ENCODE measurements at places on chromosomes 12 and 14.

- DNase-seq: no peak
Measured at GRCh38 chr14:79842270-79842669, 369.0 kb downstream of the DIO2 start.

- DNase-seq: no peak
Measured at GRCh38 chr14:102316338-102316742, 3.2 kb upstream of the ZNF839 start.

- DNase-seq: no peak
Measured at GRCh38 chr14:22073801-22074200, 400.2 kb upstream of the OR4E1 start.

GRCh38 chr12:45148006-45148405, 67.9 kb upstream of the ANO6 start:
- DNase-seq: no peak

DNA sequence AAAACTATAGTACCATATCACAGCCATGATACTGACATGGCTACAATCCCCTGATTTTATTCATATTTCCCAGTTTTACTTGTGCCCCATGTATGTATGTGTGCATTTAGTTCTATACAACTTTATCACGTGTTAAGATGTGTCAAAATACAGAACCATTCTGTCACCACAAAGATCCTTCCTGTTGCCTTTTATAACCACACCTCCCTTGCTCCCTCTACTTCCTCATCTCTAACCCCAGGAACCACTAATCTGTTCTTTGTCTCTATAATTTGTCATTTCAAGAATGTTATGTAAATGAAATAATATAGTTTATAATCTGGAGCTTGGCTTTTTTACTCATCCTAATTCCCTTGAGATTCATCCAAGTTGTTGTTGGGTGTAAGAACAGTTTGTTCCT, 358.4 kb downstream of the DPF3 start:
- DNase-seq: no peak

- no peak for DNase-seq
Measured at GRCh38 chr12:88052686-88053085, 23.5 kb upstream of the C12orf50 start.

DNA sequence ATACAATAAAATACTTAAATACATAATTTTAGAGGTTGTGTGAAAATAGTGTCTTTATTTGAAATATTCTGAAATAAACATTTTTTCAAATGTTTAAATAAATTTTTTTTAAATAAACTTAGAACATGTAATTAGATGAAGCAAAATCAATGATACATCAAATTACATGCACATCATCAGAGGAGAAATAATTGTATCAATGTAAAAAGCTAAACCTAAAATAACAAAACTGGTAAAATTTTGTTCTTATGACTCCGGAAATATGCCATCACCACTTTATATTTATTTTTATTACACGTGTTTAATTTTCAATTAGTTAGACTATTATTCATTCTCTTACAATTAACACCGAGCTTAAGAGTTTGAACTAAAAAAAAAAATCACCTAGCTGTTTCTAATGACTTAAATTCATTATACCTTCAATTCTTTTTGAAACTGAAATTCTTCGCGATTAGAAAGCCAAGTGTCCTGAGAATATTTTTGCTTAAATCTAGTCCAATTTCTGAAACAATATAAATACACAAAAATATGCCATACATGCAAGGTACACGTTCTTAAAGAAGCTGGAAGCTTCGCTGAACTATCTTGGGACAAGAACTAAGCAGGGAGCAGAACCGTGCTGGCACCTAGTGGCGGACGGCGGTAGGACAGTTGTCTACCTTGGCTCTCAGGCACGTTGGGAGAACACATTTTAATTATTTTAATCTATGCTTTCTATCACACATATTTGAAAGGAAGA, 230.5 kb downstream of the SLC25A21 start:
- DNase-seq: no peak

DNA sequence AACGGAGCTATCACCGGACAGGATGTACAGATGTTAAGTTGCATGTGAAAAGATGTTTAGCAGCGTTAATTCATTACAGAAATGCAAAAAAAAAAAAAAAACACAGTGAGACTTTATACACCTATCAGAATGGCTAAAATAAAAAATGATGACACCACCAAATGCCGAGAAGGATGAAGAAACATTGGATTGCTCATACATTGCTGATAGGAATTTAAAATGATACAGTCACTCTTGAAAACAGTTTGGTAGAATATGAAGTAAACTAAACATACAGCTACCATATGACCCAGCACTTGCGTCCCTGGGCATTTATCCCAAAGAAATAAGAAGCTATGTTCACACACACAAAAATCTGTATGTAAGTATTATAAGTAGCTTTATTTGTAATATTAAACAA, 574.1 kb downstream of the SLC16A7 start:
- DNase-seq: no peak

- no peak for DNase-seq
Measured at GRCh38 chr12:43063650-43064049, 474.1 kb upstream of the PRICKLE1 start.

DNA sequence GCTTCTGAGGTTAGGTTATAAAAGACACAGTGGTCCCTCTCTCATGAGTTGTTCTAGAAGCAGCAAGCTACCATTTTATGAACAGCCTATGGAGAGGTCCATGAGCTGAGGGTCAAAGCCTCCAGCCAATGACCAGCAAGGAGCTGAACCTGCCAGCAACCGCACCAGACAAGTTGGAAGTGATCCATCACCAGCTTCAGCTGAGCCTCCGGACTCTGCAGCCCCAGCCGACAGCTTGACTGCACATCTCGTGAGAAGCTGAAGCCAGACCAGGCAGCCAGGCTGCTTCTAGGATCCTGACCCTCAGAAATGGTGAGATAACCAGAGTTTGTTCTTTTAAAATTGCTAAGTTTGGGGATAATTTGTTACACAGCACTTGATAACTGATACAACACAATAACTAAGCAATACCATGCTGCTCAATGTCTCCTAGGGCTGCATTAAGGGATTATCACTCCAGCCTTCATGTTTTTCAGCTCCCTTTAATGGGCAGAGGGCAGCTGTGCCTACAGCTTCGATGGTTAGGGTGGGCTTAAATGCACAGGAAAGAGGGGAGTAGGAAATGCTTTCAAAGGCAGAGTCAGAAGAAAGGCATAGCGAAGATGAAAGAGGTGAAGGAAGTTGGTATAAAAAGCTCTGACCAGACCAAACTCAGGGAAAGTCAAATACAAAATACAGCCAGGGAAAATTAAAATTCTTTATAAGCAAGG, 149.5 kb downstream of the RIMBP2 start:
- no peak for DNase-seq

DNA sequence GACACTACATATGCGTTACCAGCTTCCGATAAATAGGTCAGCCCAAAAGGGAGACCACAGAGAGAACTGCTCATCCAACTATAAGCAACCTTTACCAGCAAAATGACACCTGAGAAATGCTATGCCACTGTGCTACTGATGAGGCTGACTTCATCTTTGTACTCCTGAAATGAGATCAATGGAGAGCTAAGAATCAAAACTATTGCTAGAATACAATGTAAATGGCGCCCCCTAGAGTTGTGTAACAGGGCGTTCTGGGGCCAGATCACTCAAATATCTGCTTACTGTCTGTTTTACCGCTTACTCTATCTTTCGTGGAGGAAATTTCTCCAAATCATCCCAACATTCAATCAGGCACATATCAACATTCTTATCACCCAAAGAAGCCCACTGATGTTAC, 4.6 kb downstream of the ZNF384 start:
- no peak for DNase-seq

DNA sequence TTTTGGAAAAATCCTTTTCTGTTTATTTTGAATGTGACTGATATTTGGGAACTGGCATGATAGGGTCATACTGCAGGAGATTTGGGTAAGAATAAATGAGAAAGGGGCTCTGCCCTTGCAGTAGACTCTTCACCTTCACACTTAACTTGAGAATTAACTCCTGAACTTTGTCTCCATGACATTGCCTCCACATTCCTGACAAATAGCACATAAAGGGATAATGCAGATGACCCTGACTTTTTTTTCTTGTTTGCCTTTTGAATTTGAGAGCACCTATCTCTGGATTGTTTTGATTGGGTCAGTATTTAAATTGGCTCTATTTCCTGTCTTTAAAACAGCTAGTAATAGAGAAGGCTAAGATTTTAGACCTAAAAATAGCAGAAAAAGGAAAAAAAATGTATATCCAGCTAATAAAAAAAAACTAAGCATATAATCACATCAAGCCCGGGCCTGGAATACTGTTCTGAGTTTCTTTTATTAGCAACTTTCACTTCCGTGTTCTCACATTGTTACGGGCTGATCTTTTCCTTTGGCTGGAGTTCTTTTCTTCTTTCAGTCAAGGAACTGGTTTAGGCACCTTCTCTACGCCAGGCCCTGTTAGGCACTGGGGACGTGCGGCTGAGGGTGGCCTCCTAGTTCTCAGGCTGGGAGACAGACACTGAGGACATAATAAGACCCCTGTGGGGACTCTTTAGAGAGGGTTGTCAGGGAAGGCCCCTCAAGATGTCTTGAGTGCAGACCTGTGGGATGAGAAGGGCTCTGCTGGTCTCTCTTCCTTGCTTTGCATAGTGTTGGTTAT, 53.1 kb upstream of the GNPNAT1 start:
- DNase-seq: no peak

- DNase-seq: no peak
Measured at GRCh38 chr14:59363531-59364226, 101.5 kb downstream of the GPR135 start.

DNA sequence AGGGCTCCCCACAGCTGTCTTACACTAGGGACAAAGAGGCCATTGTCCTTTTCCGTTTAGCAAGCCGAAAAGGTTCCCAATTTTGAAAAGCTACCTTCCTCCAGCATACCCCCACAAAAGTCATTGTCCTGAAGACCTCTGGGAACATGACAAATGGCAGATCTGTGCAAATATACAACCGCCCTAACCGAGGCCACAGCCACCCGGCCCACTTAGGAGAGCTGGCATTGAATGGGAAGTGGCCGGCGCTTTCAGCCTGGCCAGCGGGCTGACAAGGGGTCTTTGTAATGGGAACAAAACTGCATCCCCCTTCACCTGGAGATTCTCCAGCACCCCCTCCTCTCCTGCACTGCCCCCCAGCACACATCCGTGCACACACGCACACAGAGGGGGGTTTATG, 48.1 kb upstream of the VASH1 start:
- no peak for DNase-seq

- no peak for DNase-seq
Measured at GRCh38 chr12:23634344-23634743, 315.1 kb downstream of the SOX5 start.

DNA sequence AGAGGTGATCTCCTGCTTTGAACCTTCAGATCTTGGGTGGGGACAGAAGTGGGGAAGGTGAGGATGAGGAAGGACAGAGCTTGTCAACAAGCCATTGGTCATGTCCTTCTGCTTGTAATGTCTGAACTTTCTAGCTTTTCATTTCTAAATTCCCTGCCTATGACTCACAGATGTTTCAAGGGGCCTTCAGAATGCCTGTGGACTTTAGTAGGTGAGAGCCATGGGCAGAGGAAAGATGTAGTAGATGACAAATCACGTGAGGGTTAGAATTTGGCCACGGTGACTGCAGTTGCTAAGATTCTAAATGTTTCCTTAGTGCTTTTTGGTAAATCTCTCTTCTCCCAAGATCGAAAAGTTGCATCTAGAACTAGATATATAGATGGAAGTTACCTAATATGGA, 18.7 kb upstream of the CREBL2 start:
- DNase-seq: no peak

GRCh38 chr14:56687123-56687522, 107.5 kb downstream of the TMEM260 start:
- no peak for DNase-seq

- DNase-seq: no peak
Measured at GRCh38 chr14:96225745-96226151, 21.1 kb downstream of the BDKRB2 start.

- DNase-seq: no peak
Measured at GRCh38 chr12:130151846-130152245, 10.4 kb upstream of the FZD10 start.

- DNase-seq: no peak
Measured at GRCh38 chr12:95953000-95953399, 9.9 kb downstream of the AMDHD1 start.

DNA sequence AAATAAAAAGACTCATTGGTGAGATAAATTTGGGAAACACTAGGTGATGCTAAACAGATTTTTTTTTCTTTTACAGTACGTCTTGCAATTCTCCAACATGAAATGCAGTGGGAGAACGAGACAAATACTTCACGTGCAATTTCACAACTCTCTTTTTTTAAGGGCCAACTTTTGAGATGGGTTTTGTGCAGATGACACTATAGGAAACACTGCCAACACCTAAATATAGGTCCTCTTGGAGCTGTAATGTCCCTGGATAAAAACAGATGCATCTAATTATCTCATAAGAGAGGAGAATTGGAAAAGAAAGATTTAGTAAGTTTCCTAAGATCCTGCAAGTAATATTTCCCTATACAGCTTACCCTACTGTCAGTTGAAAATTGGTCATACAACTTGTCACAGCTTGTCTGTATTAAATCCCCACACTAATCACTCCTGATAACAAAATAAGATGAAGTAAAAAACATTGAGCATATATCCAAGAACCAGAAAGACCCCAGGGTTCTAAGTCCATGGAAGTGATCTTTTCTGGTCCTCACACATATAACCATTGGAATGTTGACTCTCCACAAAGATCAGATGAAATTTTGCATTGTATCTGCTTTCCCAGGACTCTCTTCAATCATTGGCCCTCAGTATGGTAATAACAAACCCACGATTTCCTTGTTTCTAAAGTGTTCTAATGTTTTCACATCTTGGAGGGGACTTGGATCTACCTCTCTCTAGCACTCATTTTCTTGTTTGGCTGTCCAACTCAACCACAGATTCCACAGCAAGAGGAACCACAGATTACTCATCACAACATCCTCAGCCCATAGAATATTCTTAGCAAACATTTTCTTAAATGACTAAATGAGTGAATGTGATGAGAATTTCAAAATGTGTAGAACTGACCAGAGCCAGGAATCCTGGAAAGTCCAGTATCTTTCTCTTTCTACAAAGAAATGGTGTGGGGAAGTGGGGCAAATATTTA, 769.4 kb upstream of the USP15 start:
- DNase-seq: no peak

DNA sequence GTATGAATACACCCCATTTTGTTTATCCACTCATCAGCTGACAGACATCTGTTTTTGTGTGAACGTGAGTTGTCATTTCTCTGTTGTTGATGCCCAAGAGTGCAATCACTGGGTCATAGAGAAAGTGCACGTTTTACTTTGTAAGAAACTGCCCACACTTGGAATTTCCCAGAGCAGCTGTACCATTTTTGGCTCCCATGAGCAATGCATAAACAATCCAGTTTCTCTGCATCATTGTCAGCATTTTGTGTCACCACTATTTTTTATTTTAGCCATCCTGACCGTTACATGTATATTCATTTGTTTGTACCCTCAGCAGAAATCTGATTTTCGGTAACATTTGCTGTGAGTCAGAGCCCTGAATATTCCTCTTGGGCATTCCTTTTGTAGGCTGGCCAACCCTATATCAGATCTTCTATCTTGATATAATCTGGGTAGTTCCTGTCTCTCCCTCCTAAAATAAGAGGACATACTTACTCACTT, 62.7 kb downstream of the RBM19 start:
- no peak for DNase-seq

Measured in activated naive CD4-positive, alpha-beta T cell (primary cell).